ENCODE measurements at places on chromosomes 2 and 18.

GRCh38 chr2:54628957-54629356 lies 94.5 kb upstream of the EML6 start:
- DNase-seq, result no peak

DNA sequence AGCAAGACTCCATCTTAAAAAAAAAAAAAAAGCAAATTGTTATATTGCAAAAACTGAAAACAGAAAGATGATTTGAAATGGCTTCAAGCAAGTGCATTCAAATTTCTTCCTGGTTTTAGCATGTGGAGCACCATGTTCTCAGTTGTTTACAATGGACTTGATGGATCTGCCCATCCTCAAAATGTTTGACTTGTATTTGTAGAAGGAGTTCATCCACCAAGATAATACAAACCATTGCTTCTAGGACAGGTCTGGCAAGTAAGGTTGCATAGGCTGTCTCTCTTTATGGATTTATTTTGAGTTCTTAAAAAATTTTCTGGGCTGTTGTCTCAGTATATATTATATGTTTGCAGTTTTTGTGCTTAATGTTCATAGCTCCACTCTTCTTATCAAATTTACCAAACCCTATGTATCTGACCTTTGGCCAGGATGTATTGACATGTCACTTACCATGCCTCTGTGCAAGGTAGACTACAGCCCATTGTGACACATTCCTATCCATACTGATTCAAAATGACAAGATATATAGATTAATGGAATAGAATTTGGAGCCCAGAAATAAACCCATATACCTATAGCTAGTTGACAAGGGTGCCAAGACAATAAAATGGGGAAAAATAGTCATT lies 21.7 kb upstream of the ZCCHC2 start:
- DNase-seq, result no peak

GRCh38 chr2:122167515-122167914 lies 412.1 kb downstream of the TSN start:
- no peak for DNase-seq

DNA sequence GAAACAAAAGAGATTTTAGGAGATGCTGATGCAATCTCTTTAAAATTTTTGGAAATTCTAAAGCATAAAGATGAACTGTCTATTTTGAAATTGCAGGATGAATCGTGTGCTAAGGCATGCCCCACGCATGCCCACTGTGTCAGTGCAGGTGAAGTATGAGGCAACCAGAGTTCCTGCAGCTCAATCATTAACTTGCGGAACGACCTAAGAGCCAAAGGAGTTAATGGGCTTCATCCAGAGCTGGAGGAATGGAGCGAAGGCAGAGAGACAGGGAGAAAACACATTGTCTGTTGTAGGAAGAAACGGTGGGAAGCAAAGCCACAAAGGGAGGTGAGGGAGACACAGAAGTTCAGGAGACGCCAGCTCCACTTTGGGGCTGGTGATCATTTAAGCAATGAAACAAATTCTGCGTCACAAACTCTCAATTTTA lies 265.2 kb downstream of the CCDC85A start:
- DNase-seq, result no peak

DNA sequence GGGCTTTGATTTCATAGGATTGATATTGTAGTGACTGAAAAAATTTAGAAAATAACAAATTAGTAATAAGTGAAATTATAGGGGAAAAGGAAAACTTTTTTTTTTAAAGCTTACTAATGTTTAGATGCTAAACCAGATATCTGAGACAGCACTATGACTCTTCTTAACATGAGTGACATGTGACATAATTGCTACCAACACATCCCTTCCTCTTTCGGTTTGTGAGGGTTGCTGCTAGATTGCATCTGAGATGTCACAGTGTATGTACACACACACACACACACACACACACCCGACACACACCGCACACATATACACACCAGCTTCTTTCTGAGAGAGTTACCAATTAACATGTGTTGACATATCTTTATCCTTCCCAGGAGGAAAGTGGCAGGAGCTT lies 18.0 kb downstream of the RAPGEF4 start:
- DNase-seq, result no peak
